MG63 (cell line): ENCODE measurements at places on chromosomes 7 and 10. TPM values are rescaled to one million over a fixed set of nuclear protein-coding genes. Genes with fewer than 3 reads are reported as not detected.

DNA sequence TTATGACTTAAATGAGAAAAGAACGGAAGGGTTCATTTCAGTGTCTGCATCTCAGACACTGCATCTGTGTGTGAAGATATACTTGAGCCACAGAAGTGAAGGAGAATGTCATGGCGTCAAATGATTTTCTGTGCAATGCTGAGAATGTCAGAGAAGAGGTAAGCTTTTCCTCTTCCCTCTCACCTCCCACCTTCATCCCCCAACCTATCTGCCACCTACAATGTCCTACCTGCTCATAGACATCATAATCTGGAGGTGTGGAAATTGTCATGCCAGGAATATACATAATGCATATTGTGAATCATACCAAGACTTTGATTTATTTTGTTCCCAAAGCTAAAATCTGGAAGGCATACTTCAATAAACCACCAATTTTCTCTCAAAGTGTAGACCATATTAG is 53.7 kb downstream of the CTTNBP2 start:
- no peak for DNase-seq

GRCh38 chr10:84613336-84614021 is 285.1 kb downstream of the CCSER2 start:
- DNase-seq: peak; percentile 13

GRCh38 chr10:5830629-5831445 is 17.6 kb upstream of the GDI2 start:
- DNase-seq: no peak

- DNase-seq: peak; percentile 9
Measured at GRCh38 chr10:42754155-42755027, 28.2 kb upstream of the BMS1 start.

Gene FAM241B
- total RNA-seq: 4.3 and 6.8 TPM in 2 replicates
